Panc1 (cell line): ENCODE measurements at places on chromosomes 16 and 17. TPM values are rescaled to one million over a fixed set of nuclear protein-coding genes. Genes with fewer than 3 reads are reported as not detected.
A peak's percentile ranks its signal among the peaks of the same experiment; 100 is the strongest.

- H3K4me1 ChIP-seq: no peaks in the 10 kb centered on the region
- H3K27me3 ChIP-seq: no peaks in the 10 kb centered on the region
- H3K4me3 ChIP-seq: no peak overlapping the region
Measured at GRCh38 chr16:87656328-87656727, 54.0 kb downstream of the JPH3 start.

- H3K4me1 ChIP-seq: no peaks in the 10 kb centered on the region
- H3K27me3 ChIP-seq: peaks cover 5% of the 10 kb centered on the region; the same call in 1 of the 2 replicates
- H3K4me3 ChIP-seq: no peak overlapping the region
- no peak for DNase-seq
Measured at GRCh38 chr17:77933777-77934398, 24.6 kb upstream of the TNRC6C start.

Gene PIK3R5
- 0.15 TPM for total RNA-seq

DNA sequence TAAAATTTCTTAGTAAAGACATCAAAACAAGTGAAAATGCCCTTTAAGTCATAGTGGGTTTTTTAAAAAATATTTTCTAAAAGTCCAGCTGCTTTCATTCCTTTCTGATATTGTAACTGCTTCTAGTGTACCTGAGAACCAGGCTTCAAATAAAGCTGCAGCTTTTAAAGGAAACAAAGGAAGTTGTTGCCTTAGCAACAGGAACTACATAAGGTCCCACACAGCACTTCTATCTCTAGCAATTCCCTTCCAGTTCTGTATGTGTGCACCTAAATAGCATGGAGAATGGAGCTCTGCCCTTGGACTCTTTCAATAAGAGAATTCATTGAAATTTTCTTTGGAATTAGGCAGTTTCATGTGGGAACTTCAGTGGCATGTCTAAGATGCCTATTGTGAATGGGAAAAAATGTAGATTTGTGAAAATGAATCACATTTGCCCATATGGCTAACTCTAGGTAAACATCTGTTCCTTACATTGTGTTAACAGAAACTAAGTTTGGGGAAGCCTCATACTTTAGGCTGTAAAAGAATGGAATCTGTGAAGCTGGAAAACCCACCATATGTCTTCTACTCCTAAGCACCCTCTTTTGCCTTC, 206.4 kb downstream of the KIF2B start:
- H3K27ac ChIP-seq: no peak overlapping the region
- no peaks in the 10 kb centered on the region for H3K27me3 ChIP-seq
- no peak for DNase-seq
- H3K4me1 ChIP-seq: no peaks in the 10 kb centered on the region
- no peaks in the 10 kb centered on the region for H3K36me3 ChIP-seq

DNA sequence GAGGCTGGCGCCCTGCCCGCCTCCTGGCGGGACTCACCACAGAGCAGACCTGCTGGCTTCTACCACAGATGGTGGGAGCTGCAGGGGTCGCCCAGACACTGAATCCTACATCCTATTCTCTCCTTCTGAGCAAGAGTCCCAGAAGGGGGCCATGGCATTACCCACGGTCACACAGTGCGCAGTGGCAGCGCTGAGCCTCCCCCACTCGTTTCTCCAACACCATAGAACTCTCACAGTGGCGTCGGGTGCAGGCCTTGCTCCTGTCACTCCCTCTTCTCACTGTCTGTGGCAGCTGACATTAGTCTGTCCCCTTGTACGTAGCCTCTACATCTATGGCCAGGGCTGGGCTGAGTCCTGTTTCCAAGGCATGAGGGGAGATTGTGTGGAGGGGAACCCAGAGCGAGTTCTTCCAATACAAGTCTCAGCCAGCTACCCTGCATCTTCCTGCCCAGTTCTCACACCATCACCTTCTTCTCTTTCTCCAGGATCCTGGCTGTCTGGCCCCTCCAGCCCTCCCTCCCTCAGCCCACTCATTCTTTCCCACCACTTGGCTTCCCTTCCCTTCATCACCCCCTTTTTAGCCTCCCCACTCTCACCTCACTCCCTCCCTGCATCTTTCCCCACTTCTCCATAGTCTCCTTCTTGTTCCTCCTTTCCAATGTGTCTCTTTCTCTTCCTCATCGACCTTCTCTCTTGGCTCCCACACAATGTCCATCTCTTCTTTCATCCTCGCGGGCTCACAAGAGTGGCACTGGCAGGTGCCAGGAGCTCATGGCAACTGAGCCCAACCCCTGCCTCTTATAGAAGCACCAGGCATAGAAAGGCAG, 5.9 kb downstream of the UBTF start:
- peaks cover 10% of the 10 kb centered on the region for H3K36me3 ChIP-seq
- no peak overlapping the region for H3K27ac ChIP-seq
- DNase-seq: no peak
- H3K4me3 ChIP-seq: no peak overlapping the region
- no peaks in the 10 kb centered on the region for H3K27me3 ChIP-seq
- H3K4me1 ChIP-seq: peaks cover 15% of the 10 kb centered on the region

DNA sequence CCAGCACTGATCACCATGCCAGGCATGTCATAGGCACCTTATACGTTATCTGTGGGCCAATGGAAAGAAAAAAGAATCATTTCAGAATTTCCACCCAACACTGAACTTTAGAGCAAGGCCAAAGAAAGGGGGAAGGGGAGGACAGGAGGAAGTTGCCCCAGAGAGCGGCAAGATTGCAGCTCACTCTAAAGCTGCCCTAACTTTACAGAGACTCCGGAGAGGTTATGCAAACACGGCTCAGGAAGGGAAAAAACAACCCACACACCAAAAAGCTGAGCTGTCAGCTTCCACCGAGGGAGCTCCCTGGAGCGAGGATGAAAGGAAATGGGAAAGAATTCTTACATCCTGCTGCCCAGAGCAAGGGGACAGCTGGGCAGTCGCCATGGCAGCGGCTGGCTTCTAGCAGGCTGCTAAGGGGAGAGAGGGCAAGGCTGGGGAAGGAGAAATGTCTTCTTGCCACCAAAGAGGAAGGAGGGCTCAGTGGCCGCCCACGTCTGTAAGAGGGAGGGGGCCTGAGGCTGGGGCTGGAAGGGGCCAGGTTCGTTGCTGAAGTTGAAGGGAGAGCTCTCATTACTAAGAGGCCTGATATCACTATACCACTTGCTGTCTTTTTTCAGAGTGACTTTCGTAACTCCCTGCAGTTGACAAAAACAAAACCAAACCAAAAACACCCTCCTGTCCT, 18.2 kb downstream of the COTL1 start:
- H3K27ac ChIP-seq: peak overlapping the region; percentile 68
- no peak for DNase-seq
- no peaks in the 10 kb centered on the region for H3K27me3 ChIP-seq
- H3K4me1 ChIP-seq: peaks cover 46% of the 10 kb centered on the region
- no peaks in the 10 kb centered on the region for H3K36me3 ChIP-seq
- H3K4me3 ChIP-seq: no peak overlapping the region
